ENCODE measurements at places on chromosomes 3 and 15. TPM values are rescaled to one million over a fixed set of nuclear protein-coding genes. Genes with fewer than 3 reads are reported as not detected.
A peak's percentile ranks its signal among the peaks of the same experiment; 100 is the strongest.

BLM gene
- 6.5 TPM for total RNA-seq

C3orf70 gene
- total RNA-seq: 1.8 TPM

ARRDC4 gene
- 9.1 TPM for total RNA-seq

CISH gene
- 0.90 TPM for total RNA-seq

GPR149 gene
- total RNA-seq: not detected

AADAC gene
- total RNA-seq: not detected

SERPINI2 gene
- not detected for total RNA-seq

SCN11A gene
- total RNA-seq: not detected

SNX4 gene
- total RNA-seq: 42.2 TPM

- DNase-seq: no peak
Observed at GRCh38 chr15:39743611-39744010, 39.0 kb downstream of the FSIP1 start.

DNA sequence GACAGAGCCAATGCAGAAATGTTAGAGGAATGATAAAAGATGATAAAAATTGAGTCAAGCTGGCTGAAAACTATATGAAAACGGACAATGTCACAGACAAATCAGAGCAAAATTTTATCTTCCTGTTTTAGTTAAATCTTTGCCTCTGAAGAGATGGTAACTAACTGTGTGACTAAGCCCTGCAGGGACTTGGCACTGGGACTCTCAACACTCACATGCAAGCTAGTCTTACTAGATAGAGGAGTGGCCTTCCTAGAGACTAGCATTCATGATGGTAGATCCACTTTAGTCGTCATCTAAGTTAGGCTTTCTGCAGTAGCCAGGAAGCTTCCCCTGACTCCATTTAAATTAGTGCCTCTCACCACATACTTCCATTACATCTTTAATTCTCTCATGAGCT is 4.1 kb downstream of the CCDC191 start:
- DNase-seq: peak; percentile 11

GRCh38 chr3:123683505-123684154 is 98.8 kb upstream of the HACD2 start:
- DNase-seq: no peak

GRCh38 chr3:100500320-100500880 is 8.0 kb downstream of the TMEM45A start:
- no peak for DNase-seq

DNA sequence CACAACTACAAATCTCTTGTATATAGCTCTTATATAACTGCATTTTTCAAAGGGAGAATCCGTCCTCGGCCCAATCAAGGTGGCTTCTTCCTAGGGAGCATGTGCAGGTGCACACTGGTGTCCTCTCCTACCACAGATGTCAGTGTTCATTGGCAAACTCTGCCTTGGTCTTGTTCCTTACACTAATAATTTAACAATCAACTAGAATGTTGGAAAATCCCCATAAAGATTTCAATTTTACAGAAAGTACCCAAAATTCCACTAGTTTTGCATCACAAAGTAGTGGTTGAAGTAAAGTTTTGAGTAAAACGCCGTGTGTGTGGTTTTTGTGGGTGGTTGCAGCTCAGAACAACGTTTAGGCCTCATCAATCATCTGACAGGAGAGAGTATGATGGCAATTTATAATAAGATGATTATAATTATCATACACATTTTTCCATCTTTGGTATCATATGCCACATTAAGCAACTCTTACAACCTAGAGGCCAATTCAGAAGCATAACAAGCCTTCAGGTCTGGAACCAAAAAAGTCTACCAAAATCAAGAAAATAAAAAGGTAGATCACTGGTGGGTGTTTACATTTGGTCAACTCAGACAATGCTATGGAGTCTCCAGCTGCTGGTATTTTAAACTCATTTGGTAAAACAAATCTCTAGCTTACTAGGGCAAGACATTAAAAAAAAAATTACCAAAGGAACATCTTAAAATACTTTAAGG is 128.9 kb upstream of the BHLHE40 start:
- no peak for DNase-seq

DNA sequence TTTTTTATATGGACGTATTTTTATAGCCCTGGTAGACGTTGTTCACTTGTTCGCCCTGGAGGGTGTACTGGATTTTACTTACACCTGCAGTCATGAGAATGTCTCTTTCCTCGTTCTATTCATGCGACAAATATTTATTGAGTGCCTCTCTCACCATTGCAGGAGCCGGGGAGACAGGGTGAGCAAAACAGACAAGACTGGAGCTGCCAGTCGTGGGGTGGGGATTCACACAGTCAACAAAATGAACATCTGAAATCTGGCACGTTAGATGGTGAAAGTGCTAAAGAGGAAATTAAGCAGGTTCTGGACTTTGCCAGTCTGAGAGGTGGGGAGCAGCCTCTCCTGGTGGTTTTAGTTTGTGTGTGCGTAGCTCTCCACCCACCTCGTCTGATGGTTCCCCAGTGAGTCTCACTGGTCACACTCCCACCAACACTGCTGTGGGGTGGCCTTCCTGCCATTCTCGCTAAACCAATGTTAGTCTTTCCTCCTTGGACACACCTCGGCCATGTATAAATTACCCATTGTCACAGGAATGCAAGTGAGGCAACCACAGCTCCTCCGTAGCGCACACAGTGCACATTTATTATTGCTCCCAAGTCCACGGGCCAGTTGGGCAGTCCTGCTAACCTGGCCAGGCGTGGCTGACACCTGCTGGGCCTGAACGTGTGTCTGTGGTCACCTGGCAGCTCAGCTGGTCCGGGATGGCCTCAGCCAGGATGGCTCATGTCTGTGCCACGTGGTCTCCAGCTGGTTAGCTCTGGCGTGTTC is 31.5 kb downstream of the FBLN2 start:
- no peak for DNase-seq

- DNase-seq: peak; percentile 76
Observed at GRCh38 chr15:50996641-50997040, 88.2 kb downstream of the AP4E1 start.

DNA sequence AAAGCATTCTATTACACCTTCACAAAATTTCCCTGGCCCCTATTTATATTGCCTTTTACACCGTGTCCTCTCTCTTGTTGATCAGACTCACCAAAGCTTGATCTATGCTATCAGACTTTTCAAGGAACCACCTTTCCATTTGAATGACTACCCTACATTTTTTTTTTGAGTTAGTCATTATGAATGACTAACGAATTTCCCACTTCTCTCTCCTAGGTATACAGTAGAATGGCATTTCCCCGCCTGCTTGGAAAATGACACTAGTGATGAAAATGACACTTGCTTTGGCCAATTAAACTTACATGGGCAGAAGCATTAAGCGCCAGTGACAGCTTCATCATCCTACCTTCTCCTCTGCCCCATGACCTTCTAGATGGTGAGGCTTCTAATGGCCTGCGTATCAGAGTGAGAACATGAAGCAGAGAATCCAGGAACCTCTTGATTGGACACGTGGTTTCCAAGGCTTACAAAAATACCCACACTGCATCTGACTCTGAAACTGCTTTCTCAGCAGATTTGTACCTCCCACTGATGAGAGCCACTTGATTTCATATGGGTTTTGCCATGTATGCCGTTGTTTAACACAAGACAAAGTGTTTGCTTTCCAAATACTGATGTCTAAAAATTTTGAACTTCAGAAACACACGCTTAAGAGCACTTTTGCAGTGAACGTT is 370.5 kb downstream of the CTNNB1 start:
- no peak for DNase-seq

GRCh38 chr3:172155897-172156585 is 116.7 kb downstream of the FNDC3B start:
- DNase-seq: no peak

GRCh38 chr3:131543714-131544113 is 40.9 kb upstream of the MRPL3 start:
- peak; percentile 84 for DNase-seq

All from IMR-90 (cell line).